ENCODE measurements at places on chromosomes 1 and 21. TPM values are rescaled to one million over a fixed set of nuclear protein-coding genes. Genes with fewer than 3 reads are reported as not detected.

Gene DYNLT5
- 4.3 TPM for total RNA-seq

Gene IFNLR1
- 5.3 TPM for total RNA-seq

GRCh38 chr1:8604041-8604945 lies 213.1 kb downstream of the RERE start:
- DNase-seq = no peak

DNA sequence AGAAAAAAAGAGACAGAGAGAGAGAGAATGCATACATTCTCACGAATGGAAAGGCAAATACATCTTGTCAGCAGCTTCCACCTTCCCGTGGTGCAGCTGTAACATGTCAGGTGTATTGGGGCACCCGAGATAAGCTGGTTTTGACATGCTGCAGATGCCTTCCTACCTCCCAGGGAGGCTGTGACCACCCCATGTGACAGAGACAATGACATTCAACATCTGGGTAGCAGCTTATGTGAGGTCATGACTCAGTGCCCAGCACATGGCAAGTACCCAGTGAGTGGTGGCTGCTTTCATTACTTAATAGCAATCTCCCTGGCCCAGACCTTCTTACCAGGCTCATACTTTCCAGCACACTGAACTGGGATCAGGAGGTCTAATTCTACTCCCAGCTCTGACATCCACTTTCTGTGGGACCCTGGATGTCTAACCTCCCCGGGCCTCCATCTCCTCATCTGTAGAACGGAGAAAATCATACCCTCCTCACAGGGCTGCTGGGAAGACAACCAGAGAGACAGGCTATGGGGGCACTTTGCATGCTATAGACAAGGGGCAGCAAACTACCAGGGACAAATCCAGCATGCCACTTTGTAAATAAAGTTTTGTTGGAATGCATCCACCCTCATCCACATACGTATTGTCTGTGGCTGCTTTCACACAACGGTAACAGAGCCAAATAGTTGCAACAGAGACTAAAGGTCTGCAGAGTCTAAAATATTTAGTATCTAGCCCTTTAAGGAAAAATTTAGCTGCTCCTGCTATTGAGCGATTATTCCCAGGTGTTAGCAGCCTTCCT lies 38.5 kb upstream of the ZBTB40 start:
- DNase-seq = peak; percentile 30

Gene IRF6
- total RNA-seq = 40.0 TPM

- DNase-seq = no peak
These were observed 159.8 kb upstream of the SGIP1 start for GRCh38 chr1:66374148-66374547.

GRCh38 chr1:16209847-16210407 lies 2.5 kb downstream of the ARHGEF19 start:
- peak; percentile 61 for DNase-seq

Gene KCNE2
- total RNA-seq = 0.72 TPM

DNA sequence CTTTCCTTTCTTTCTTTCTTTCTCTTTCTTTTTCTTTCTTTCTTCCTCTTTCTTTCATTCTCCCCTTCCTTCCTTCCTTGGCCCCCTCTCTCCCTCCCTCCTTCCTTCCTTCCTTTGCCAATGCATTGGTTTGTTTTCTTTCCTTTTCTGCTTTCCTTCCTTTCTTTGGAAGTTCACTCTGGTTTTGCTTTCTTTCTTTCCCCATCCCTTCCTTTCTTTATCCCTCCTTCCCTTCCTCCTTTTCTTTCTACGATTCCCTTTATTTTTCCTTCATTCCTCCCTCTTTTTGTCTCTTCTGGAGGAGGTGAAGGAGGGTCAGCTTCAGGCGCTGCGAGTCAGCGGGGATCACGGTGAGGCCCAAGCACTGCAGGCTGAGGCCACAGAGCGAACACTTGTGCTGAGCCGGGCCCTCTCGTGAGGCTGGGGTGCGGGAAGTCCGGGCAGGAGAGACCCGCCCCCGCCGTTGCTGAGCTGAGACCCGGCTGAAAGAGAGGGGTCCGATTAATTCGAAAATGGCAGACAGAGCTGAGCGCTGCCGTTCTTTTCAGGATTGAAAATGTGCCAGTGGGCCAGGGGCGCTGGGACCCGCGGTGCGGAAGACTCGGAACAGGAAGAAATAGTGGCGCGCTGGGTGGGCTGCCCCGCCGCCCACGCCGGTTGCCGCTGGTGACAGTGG lies 1.5 kb downstream of the SIM2 start:
- DNase-seq = no peak

GRCh38 chr1:87791931-87792740 lies 463.5 kb downstream of the LMO4 start:
- DNase-seq = no peak

DNA sequence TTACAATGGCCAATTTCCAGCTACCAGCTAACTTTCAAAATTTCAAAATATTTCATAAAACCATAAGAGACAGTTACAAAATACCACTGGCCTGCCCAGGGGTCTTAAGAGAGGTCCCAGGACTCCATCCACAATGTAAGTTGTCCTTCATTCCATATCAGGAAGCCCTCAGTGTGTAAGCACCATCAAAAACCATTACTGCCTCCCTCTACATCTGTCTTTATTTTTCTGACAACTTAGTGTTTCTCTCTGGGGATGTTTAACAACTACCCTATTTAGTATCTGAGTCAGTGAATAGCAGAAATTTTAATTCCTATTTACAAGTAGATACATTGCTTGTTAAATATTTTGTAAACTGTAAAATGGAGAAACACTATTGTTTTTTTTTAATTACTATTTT lies 339.3 kb upstream of the ADAMTS5 start:
- peak; percentile 11 for DNase-seq

DNA sequence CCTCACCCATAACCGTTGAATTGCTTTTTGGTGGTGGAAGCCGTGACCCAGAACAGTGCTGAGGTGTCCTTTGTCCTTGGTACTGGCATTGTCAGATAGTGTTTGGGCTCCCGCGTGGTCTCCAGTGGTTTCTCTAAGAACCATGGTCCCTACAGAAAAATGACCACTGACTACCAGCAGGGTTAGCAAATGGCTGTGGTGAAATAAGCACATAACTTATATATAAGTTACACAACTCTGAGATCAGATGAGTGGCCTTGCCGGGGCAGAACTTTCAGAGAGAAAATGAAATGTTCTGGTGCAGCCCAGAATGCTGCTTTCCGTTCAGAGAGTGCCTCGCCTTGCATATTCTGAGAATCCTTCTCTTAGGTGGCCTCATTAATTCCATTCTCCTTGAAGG lies 5.0 kb downstream of the SLC37A1 start:
- DNase-seq = no peak

Gene HLX
- total RNA-seq = 3.6 TPM

Gene TMEM82
- total RNA-seq = not detected

Gene LMX1A
- 0.72 TPM for total RNA-seq

DNA sequence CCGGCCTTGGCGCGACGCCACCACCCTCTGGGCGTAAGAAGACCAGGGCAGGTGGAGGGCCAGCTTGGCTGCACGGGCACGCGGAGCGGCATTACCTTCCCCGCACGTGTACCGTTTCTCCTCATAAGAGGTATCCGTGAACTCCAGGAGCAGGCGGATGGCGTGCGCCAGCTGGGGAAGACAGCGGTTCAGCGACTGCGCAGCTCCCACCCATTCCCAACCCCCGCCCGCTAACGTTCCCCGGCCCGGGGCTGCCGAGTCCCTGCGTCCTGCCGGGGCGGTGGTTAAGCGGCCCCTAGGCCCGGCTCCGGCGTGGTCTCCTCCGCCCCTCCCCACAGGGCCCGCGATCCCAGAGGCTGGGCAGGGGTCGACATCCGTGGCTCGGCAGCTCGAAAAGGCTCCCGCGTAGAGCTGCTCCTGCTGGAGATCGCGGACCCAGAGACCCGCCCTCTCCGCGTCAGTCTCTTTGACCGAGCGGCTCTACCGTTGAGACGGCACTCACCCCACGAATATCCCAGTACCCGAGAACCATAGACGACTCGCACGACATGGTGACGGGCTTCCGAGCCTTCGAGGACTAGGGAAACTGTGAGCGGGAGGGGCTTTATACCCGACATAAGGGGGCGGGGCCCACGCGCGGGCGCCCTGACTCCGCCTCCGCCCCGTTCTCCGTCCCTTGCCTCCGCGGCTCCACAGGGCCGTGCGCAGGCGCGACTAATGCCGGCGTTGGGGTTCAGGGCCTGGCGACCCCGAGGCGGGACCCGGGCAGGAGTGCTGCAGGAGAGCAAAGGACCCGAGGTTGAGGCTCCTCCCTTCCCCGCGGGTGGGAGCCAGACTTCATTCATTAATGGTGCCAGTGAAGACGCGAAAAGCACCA lies 862 bp downstream of the GSTM3 start:
- DNase-seq = peak; percentile 80

- DNase-seq = peak; percentile 91
These were observed 62.8 kb upstream of the KIF26B start for GRCh38 chr1:245091818-245092637.

DNA sequence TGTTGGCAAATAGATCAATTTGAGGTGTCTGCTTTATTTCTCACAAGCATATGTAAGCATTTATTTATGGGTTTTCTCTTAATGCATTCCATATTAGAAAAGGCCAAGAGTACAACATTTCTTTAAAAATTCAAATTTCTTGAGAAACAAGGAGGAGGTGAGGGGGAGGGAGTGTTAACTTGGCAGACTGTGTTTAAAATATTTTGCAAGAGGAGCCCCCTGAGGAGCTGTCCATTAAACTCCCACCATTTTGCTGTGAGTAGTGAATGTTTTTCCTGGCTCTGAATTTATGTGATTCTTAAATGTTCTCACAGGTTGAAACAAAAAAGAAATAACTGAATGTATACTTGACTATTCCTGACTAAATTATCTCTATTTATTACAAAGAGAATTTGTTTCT lies 363.8 kb downstream of the PTPRC start:
- no peak for DNase-seq

Gene ZNF648
- not detected for total RNA-seq

- peak; percentile 30 for DNase-seq
These were observed 21.6 kb downstream of the EPHA2 start for GRCh38 chr1:16134066-16134801.

Gene LRRIQ3
- 25.8 TPM for total RNA-seq

Gene EDARADD
- 5.3 TPM for total RNA-seq

DNA sequence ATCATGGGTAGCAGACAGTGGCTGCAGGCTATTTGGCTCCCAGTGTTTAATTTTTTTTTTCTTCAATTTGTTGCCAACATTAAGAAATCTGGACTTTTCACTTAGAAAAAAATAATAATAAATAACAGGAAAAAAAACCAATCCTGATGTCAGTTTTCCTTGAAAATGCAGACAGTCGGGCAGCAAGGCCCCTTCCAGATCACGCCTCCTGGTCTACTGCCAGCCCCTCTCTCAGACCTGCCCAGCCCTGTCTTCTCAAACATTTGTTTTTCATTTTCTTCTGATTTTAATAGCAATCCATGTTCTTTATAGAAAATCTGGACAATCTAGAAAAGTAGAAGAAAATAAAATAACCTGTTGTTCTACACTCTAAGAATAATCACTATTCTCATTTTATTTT lies 15.5 kb downstream of the IFNGR2 start:
- peak; percentile 53 for DNase-seq

Gene TMEM240
- total RNA-seq = not detected

DNA sequence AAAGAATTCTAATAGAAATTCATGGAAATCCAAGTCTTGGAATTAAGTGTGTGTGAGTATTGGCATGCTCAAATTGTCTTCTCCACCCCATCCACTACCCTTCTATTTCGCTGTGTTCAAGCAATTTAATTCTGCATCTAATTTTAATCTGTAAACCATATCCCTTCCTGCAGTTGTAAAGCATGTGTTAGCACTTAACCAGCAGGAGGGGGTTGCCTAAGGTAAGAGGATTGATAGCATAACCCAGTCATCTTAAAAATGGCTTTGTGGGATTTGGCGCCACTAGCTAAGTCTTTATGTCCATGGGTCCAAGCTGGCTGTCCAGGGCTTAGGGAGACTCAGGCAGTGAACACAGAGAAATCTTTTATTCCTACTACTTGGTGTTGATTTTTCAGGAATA lies 210.3 kb downstream of the PTPRC start:
- no peak for DNase-seq

- DNase-seq = no peak
These were observed 3.2 kb upstream of the ARHGAP30 start for GRCh38 chr1:161072751-161073449.

Gene CLDN8
- 6.3 TPM for total RNA-seq

Gene FAM167B
- total RNA-seq = not detected

- DNase-seq = no peak
These were observed 1.4 kb upstream of the NUP133 start for GRCh38 chr1:229509576-229509975.

Gene S100A9
- 224 TPM for total RNA-seq

- DNase-seq = peak; percentile 69
These were observed 24.2 kb upstream of the PHTF1 start for GRCh38 chr1:113783254-113784103.

- no peak for DNase-seq
These were observed 1.7 kb downstream of the CD244 start for GRCh38 chr1:160860840-160861505.
